Cortex of kidney (tissue), 1 donor: ENCODE measurements at places on chromosomes 1 and 21.

GRCh38 chr1:198167436-198167934 lies 10.7 kb downstream of the NEK7 start:
- no peak for DNase-seq

- no peak for DNase-seq
Measured at GRCh38 chr1:66758241-66758755, 6.0 kb downstream of the DYNLT5 start.

DNA sequence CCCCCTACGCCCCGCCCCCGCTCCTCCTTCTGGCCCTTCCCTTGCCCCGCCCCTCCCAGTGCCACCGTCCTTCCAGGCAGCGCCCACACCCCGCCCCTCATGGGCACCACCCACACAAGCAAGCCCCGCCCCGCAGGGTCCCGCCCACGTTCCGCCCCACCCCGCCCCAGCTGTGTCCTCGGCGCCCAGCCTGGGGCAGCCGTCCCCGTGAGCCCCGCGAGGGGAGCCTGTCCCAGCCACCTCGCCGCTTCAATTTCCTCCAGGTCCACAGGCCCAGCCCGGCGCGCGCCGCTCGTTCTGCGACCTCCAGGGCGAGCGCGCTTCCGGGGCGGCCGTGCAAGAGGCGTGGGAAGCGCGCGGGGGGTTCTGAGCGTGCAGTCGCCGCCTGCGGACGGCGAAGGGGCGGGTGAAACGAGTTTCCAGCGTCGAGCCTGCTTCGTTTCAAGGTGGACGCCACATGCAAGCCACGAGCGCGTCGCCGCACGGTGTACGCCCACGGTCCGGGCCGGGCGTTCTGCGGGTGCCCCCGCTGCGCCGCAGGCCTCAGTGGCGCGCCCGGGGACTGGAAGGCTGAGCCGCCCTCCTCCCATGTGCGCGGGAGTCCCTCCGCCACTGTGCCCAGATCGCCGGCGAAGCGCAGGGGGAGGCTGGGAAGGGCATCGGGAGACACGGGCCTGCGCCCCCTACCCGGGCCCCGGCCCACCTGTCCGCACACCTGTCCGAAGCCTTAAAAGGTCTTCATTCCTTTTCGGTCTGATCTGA lies 10.8 kb upstream of the FAAP20 start:
- DNase-seq: no peak

- no peak for DNase-seq
Measured at GRCh38 chr1:35453031-35453430, 104.2 kb downstream of the KIAA0319L start.

DNA sequence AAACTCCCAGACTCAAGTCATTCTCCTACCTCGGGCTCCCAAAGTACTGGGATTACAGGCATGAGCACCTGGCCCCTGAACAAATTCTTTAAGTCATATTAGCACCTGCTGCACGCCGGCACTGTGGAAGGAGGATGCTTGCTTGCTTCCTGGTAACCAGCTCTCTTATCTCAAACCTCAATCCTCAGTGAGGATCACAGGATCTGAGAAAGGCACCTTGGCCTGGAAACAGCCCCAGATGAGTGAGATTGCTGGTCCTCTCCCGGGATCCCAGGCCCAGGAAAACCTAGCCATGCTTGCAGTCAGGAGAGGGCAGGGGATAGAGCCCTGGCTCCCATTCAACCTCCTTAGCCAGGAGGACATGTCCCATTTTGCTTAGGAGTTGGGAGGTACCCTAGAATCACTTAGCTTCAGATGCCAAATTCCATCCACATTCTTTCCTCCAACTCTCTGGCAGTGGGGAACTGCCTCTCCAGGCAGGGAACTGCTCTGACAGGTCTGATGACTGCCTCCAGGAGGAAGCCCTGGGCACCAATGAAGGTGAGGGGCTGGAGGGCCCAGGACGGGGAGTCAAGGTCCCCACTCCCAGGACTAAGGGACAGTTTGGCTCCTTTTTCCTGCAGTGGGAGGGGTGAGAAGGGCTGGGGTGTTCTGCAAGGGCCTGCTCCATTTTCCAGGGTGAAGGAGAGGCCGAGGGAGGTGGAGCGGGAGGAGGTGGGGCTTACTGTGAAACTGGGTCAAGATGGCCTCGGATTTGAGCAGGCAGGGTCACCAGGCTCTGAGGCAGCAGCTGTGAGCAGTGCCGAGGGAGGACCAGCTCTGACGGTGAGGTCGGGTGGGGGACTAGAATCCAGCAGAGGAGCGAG lies 9.5 kb downstream of the GPR37L1 start:
- DNase-seq: no peak

DNA sequence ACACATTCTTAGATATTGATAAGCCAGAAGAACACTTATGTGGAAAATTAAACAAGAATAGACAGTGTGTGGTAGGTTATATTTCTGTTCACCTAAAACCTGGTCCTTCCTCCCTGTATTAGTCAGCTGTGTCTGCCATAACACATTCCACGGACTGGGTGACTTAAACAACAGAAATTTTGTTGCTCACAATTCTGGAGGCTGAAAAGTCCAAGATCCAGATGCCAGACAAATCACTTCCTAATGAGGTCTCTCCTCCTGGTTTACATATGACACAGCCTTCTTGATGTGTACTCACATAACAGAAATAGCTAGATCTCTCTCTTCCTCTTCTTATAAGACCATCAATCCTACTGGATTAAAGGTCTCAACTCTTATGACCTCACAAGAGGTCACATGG lies 25.7 kb downstream of the JMJD4 start:
- no peak for DNase-seq

GRCh38 chr1:99621340-99621901 lies 24.5 kb upstream of the PALMD start:
- no peak for DNase-seq

DNA sequence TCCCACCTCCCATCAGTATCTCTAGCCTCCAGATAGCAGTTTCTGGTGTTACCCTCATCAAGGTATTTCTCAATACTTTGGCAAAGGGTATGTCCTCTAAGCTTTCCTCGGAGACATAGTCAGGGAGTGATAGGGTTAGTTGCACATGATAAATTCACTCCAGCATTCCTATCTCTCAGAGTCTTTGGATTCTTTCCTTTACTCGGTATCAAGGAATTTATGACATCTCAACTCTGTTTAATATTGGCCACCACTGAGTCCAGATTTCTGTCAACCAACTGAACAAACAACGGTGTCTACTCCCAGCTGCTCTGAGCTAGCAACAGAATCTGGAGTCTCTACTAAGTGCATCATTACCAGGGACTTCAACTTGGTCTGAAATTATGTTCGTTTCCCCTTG lies 233.4 kb downstream of the TM2D1 start:
- no peak for DNase-seq

DNA sequence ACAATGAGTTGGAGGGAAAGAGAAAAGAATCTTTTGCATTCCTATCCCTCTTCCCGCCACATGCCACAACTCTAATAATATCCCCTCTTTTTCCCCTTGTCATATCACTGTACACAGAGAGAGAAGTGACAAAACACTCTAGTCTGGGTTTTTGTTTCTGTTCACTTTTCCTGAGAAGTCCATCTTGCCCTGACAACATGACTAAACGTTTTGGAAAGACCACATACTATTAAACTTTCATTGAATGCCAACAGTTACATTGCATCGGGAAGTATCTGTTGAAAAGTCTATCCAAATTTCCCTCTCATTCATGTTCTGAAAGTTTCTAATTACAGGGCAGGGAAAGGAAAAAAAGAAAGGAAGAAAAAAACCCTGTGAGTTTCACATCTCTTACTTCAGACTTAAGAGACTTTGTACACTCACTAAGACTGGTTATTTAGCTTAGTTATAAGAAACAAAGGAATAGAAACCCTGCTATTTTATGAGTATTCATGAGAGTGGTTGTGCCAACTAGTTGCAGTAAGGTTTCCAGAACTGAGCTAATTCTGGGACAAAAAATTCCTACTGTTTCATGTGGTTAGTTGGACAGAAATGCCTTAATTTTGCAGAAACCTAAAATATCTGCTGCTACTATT lies 16.9 kb downstream of the PLA2G4A start:
- no peak for DNase-seq

DNA sequence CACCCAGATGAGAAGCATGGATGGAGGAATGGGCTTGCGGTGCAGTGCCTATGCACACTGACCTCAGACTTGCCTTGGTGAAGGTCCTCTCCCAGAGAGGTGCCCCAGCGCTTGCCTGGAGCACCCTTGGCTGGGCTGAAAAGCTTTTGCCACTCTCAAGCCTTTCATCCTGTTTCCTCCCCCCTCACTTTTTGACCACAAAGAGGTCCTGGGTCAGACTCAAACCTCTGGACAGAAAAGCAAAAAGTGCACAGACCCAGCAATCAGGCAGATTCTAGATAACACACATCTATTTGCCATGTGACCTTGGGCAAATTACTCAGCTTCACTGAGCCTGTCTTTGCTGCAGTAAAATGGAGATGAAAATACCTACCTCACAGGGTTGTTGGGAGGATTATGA lies 7.3 kb downstream of the TMEM35B start:
- no peak for DNase-seq

DNA sequence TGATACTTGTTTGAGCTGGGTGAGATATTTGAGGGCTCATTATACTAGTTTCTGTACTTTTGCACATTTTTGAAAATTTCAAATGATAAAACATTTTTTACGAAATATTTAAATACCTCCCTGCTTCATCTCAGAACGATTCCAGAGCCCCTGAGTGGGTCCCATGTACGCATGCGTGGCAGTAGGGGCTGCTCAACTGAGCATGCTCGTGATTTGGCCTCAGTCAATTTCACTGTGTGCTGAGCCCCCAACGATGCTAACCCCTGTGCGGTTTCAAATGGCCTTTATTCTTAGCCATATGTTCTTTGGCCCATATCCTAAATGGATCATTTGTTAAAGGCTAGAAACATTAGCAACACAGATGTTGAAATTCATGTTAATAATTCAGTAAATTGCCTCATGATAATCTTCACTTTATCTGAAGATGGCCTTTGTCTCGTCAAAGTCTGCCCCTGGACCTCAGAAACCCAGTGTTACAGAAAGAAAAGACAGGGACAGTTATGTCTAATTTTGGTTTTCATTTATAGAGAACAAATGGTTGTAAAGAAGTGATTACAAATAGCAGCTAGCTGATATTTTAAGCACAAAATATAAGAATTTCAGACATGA lies 108.2 kb downstream of the MRPS6 start:
- DNase-seq: no peak

DNA sequence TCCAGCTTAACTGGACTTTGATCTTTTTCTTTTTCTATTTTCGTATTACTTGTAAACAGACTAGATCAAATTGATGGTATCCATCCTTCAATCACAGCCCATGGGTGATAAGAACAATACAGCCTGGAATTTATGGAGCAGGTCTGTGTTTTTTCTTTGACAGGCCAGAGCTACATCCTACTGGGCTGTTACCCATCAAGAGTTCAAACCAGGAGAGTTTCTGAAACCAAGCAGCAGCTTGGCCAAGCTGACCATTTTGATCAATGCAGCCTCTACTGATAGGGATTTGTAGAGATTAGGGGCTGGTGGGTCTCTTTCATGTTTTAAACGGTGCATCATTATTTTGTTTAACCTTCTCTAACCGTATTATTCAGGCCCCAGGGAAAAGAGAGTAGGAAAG lies 24.3 kb upstream of the CCDC190 start:
- DNase-seq: no peak

DNA sequence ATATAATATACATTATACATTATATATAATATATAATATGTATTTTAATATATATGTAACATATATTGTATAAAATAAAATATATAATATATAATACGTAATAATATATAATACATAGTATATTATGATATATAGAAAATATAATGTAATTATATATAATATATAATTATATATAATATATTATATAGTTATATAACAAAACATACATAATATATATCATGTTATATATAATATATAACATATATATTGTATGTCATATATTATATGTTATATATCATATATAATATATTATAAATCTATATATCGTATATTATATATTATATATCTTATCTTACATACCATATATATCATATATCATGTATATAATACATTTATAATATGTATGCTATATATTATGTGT lies 248.2 kb upstream of the TPTE start:
- no peak for DNase-seq

DNA sequence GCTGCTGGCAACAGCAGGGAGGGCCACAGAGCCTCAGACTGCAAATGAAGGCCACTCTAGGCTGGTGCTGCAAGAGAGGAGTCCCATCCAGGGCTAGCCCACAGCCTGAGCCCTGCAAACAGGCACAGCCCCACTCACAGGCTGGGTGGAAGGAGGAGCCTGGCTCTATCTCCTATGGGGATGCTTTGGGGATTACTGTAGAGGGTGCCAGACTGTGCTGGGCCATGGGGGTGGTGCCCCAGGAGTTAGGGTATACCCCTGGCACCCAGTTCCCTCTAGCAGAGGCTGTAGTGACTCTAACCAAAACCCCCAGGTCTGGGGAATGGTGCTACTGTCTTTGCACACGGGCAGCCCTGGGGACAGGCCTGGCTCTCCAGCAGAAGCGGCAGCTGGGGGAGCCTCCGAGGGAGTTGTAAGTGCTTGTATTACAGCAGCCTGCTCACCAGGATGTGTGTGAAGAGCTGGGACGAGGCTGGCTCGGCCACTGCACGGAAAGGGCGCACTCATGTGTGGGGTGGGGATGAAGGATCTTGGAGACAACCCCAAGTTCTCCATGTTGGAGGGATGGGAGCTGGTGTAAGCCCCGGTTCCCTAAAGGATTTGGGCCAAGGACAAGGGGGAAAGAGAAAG lies 23.4 kb upstream of the EVA1B start:
- no peak for DNase-seq

DNA sequence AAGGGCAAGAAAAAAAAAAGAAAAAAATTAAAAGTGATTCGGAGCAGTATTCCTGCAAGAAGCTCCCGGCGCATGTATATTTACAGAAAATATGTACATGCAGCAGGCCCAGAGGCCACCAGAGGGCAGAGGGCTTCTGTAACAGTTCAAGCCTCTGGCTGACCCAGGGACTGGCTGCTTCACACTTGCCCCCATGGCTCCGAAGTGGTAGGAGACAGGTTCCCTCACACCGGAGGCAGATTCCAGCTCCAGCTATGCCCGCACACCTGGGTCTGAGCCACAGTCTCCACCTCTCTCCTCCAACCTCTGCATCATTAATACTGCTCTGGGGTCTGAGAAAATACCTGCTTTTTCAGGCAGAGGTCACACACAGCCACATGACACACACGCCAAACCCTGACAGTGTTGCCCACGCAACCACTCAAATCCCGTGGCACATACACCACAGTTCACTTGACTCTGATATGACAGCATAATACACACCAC lies 2.2 kb upstream of the ARHGAP30 start:
- DNase-seq: no peak

DNA sequence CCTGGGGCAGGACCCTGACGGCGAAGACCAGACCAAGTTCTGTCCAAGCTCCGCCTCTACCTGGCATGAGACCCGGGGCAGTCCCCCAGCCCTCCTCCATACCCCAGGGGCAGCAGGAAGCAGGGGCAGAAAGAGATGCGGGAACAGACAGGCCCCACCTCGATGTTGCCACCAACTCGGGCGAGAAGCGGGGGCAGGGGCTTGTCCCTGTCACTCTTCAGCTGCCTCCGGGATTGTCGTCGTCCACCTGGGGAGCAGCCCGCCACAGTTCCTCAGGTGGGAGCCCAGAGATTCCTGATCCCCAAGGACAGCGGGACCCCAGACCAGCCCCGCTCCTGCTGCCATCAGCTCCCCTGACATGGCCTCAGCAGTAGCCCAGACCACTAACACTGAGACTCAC lies 54.8 kb downstream of the CHD5 start:
- DNase-seq: no peak
